Tongue (tissue), 3 donors: ENCODE measurements at places on chromosomes 12 and 14. TPM values are rescaled to one million over a fixed set of nuclear protein-coding genes. Genes with fewer than 3 reads are reported as not detected.
A peak's percentile ranks its signal among the peaks of the same experiment; 100 is the strongest.

GRCh38 chr12:46450279-46450748 is 77.7 kb upstream of the SLC38A2 start:
- peak; percentile 47 for DNase-seq

DNA sequence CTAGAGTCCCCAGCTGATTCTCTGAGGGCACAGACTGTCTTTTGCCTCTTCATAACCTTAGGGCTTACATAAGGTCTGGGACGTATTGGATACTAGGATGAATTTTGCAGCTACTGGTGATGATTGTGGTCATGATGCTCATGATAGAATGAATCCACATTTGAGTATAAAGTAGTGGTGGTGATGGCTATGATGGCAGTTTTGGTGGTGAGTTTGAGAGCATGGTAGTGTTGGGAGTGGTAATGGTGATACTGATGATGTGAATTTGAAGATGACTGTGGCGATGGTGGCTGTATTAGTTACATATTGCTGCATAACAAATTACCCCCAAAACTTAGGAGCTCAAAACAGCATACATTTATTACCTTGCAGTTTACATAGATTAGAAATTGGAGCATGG is 14.1 kb upstream of the ASIC1 start:
- DNase-seq: no peak

DNA sequence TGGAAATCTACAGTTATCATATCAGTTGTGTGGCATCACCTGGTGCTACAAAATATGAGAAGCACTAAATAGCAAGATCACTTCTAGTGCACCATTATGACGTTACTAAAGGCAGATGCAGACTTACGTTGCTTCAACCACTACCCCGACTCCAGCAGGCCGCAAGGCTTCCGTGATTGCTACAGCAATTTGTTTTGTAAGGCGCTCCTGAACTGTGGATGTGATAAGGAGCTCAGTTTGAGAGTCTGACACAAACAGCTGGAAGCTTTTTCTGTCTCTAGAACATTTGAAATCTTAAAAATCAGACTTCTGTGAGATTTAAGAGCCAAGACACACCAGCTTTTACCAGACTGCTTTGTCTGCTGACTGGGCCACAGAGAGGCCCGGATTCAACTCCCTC is 57.0 kb downstream of the GCH1 start:
- no peak for DNase-seq

- DNase-seq: peak; percentile 51
Measured at GRCh38 chr12:52506858-52507715, 13.1 kb downstream of the KRT5 start.

DNA sequence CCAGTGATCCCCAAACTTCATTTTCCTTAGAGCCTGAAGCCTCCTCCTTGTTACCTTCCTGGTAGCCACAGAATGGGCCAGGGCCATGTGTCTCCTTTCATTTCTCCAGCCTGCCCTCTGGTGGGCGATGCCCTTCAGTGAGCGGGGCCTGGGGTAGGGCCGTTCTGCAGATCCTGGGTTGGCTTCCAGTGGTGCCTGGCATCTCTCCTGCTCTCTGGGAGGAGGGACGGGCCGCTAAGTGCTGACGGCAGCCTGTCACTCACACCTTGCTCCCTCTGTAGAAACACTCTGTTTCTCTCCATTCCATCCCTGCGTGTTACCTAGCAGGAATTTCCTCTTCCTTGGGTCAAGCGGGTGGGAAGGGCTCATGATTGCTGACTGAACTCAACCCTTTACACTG is 232.1 kb downstream of the CACNA1C start:
- peak; percentile 87 for DNase-seq

- DNase-seq: peak; percentile 40
Measured at GRCh38 chr14:75077794-75078193, 8.4 kb downstream of the ZC2HC1C start.

- no peak for DNase-seq
Measured at GRCh38 chr12:70639535-70639934, 2.3 kb upstream of the PTPRB start.

- DNase-seq: peak; percentile 67
Measured at GRCh38 chr14:94129758-94130414, 482 bp upstream of the IFI27L2 start.

Gene OR4E2
- not detected for total RNA-seq

DNA sequence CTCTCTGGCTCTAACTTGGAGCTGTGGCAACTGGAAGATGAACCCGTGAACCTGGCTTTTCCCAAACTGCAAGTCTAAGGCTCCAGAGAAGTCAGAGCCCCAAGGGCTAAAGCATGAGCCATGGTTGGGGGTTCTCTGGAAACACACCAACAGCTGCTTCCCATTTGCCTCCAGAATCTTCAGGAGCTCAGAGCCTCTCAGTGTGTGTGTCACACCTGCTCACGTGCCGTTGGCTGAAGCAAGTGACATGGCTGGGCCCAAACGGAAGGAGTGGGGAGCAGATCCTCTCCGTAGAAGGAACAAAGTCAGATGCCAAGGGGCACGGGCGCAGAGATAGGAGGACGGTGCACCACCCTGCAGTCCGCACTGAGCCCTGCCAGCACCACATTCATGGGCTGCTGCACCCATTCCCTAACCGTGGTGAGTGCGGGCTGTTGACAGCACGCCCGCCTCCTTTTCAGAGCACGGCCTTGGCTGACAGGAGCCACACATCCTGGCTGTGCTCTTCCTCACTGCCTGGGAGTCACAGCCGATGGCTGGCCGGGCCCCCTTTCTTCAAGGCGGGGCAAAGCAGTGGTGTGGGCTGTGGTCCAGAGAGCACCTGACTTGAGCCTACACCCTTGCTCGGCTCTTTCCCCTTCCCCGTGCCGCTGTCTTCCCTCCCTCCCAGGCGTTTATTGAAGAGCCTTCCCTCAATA is 16.6 kb upstream of the TRAF3 start:
- DNase-seq: peak; percentile 55
